Left colon (tissue), 2 donors: ENCODE measurements at places on chromosomes 1 and 21.

DNA sequence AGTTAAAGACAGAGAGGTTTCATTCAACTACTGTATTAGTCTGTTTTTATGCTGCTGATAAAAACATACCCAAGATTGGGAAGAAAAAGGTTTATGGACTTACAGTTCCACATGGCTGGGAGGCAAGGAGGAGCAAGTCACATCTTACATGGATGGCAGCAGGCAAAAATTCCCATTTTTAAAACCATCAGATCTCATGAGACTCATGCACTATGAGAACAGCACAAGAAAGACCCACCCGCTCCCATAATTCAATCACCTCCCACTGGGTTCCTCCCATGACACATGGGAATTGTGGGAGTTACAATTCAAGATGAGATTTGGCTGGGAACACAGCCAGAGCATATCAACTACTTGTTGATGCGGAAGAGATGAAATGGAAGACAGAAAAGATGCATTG lies 9.2 kb downstream of the GPR161 start:
- DNase-seq = no peak

GRCh38 chr1:150789396-150789795 lies 18.7 kb downstream of the CTSK start:
- no peak for DNase-seq

GRCh38 chr1:52553362-52554266 lies 722 bp upstream of the TUT4 start:
- peak; percentile 88 for DNase-seq

- no peak for DNase-seq
These were observed at the start of gene PODN for GRCh38 chr1:53061859-53062707. PODN (plus strand) TSS chr1:53062213; CDS start chr1:53069856, 7,643 bp downstream.

GRCh38 chr1:159556931-159557369 lies 21.1 kb upstream of the OR10J5 start:
- no peak for DNase-seq

DNA sequence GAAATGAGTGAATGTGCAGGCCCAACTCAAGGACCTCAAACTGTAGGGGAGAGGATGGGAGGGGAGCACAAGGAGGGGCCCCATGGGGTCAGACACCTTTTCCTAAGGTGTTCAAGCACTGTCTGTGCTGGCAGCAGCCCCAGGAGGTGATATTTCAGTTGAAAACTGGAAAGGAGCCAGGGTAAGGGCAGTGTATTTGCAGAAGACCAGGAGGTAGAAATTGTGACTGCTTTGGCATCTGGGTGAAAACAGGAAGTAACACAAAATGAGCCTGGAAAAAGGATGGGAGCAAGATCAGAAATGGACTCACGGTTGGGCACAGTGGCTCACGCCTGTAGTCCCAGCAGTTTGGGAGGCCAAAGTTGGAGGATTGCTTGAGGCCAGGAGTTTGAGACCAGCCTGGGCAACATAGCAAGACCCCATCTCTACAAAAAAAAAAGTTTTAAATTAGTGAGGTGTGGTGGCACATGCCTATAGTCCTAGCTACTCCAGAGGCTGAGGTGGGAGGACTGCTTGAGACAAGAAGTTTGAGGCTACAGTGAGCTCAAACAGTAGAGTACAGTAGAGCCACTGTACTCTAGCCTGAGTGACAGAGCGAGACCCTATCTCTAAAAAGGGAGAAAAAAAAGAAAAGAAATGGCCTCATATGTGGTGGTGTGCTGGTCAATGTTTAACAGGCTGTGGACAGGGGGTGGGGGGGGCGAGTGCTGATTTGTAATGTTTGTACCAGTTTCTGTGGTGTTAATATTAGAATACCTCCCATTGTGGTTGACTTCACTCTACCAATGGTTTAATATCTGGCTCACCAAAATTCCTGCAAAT lies 76.2 kb upstream of the ANGPTL1 start:
- DNase-seq = no peak

- DNase-seq = no peak
These were observed 113.5 kb downstream of the PRDM2 start for GRCh38 chr1:13813398-13814012.

- peak; percentile 86 for DNase-seq
These were observed 12.9 kb upstream of the PHLDA3 start for GRCh38 chr1:201481761-201482493.

- DNase-seq = no peak
These were observed 105.5 kb downstream of the MACF1 start for GRCh38 chr1:39310015-39310414.

DNA sequence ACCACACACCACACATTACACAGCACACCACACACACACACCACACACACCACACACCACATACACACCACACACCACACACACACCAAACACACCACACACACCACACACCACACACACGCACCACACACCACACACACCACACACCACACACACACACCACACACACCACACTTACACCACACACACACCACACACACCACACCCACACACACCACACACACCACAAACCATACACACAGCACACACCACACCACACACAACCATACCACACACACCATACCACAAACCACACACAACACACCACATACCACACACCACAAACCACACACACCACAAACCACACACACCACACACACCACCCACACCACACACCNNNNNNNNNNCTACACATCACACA lies 40.9 kb upstream of the SIK1 start:
- DNase-seq = no peak
